SK-N-SH (cell line): ENCODE measurements at places on chromosomes 7 and 10.

DNA sequence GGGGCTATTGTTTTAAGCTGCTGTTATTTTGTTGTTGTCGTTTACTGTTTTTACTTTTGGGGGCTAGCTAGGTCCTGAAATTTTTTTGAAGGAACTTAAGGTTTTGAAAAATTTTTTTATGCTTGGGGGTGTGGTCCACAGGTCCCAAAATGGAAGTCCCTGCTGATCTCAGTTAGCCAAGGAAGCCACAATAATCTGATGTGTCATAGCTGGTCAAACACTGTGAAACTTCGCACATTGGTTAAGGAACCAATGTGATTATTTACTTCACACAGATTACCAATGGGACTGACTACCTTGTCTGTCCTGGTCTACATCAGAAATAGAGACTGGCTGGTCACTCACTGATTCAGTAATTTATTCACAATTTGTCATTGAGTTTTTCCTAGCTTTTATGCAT is 29.5 kb upstream of the HYCC1 start:
- DNase-seq, result no peak

GRCh38 chr7:135792866-135793265 is 44.3 kb upstream of the FAM180A start:
- DNase-seq, result no peak

DNA sequence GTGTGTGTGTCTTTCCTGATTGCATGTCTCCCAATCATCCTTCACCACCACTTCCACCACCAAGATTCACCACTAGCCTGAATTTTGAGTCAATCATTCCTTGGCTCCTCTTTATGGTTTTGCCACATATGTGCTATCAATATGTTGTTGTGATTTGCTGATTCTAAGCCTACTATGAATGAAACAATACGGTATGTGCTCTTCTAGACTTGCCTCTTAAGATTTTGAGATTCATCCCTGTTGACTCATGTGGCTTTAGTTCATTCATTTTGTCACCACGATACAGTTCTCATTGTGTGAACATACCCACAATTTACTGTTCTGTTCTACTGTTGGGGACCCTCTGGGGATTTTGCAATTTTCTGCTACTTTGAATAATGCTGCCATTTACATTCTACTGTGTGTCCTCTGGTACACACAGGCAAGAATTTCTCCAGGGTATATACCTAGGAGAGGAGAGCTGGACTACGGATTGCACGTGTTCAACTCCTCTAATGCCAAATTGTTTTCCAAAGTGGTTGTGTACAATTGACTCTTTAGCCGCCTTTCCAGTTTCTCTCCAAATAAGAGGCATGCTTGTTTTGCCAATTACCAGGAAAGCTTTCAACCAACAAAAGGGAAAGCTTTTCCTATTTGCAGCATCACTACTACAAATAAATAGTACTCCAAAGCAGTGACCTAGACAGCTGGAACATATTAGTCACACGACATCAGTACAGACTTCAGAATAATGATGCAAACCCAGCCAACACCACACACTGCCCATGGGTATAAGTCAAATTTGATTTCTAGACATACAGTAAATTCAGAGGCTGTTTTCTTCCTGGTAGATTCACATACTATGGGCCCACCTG is 30.0 kb downstream of the SGMS1 start:
- peak; percentile 47 for DNase-seq

GRCh38 chr7:219581-220150 is 27.3 kb downstream of the FAM20C start:
- DNase-seq, result no peak

DNA sequence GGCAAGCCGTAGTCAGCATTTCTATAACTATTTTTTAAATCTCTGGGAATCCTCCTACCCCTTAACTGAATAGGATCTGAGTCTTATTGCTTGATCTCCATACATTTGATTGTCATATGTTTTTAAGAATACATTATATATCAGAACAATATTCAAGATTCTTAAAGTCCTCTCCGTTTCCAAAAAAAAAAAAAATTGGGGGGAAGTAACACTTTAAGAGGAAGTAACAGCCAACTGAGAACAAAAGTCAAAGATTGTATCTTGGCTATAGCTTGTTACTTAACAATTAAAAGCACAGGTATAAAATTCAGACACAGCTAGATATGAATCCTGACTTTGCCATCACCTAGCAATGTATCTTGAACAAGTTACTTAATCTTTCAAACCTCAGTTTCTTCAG is 169.9 kb upstream of the ADO start:
- no peak for DNase-seq

DNA sequence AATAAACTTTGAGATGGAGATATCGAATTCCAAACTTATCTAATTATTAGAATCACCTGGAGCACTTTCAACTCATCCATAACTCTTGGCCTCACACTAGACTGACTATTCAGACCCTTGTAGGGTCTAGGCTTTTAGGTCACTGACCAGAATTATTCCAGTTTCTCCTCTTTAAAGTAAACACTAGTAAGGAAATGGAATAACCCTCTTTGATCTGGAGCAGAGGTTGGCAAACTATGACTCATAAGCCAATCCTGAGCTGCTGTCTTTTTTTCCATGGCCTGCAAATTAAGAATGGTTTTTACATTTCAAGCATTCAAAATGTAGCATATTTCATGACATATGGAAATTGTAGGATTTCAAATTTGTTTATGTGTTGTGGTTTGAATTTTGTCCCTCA is 1601.9 kb downstream of the REEP3 start:
- no peak for DNase-seq

- no peak for DNase-seq
Observed at GRCh38 chr10:49212783-49213182, 24.6 kb upstream of the TMEM273 start.

GRCh38 chr7:90755041-90755440 is 158.9 kb downstream of the CDK14 start:
- no peak for DNase-seq

DNA sequence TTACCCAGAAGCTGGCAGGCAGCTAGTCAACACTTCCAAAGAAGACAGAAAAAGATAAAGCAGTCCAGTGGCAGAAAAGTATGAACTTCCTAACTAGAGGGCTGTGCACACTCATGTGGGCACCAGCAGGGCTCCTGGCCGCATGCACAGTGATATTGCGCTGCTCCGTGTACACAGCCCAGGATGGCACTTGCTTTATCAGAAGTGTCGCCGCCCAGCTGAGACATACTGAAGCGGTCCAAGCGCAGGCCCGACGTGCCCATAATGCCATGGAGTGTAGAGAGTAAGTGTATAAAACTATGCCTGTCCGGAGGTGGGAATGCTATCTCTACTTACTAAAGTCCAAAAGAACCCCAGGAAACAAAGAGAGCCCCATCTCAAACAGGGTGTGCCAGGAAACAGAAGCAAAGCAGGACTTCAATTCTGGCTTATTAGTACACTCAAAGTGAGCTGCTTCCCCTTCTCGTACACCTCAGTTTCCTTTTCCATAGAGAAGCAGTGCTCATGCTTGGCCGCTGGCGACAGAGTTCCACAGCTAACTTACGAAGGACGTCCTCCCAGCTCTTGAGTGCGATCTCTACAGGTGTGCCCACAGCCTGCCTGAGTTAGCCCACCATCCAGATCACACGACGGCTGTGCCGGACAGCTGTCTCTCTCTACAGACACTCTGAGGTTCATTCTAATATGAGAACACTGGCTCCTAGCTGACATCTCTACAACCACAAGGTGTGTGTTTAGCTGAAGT is 234.3 kb downstream of the COBL start:
- no peak for DNase-seq

DNA sequence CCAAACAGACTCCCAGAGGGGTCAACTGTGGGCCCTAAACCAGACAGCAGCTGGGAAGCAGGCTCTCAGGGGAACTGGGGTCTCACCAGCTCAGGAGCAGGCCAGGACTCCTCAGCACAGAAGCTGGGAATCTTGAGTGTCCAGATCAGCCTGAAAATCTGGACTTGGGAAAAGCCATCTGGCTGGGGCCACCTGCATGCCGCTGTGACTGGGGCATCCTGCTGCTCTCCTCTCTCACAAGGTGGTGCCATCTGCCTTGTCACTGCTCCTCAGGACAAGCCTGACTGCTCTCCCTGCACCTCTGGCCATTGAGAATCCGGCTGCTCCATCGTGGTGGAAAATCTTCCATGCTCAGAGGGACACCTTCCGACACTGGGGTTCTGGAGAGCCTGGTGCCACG is 141.4 kb downstream of the PLPP4 start:
- no peak for DNase-seq

- no peak for DNase-seq
Observed at GRCh38 chr7:92850516-92850915, 14.1 kb upstream of the CDK6 start.

DNA sequence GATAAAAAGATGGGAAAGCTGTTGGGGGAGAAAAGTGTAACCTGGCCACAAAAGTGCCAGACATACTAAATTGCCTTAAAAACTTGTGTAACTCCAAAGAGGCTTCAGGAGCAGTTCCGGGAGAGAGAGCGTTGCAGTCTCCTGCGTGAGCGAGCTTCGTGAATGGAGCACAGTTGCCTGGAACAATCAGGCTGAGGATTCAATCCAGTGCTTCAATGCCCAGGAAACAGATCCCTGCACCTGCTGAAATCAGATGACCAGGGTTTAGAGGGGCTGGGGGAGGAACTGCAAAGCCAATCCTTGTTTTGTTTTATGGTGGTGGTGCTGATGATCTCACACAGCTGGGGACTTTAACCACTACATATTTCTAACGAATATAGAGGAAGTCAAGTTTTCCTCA is 398.3 kb downstream of the DPP6 start:
- no peak for DNase-seq

- no peak for DNase-seq
Observed at GRCh38 chr7:122188785-122189184, 44.7 kb upstream of the AASS start.

GRCh38 chr7:43038254-43038653 is 74.2 kb upstream of the HECW1 start:
- no peak for DNase-seq

GRCh38 chr7:17677408-17677807 is 262.9 kb downstream of the SNX13 start:
- DNase-seq, result no peak

GRCh38 chr7:16739863-16740622 is 13.5 kb upstream of the TSPAN13 start:
- DNase-seq, result no peak

DNA sequence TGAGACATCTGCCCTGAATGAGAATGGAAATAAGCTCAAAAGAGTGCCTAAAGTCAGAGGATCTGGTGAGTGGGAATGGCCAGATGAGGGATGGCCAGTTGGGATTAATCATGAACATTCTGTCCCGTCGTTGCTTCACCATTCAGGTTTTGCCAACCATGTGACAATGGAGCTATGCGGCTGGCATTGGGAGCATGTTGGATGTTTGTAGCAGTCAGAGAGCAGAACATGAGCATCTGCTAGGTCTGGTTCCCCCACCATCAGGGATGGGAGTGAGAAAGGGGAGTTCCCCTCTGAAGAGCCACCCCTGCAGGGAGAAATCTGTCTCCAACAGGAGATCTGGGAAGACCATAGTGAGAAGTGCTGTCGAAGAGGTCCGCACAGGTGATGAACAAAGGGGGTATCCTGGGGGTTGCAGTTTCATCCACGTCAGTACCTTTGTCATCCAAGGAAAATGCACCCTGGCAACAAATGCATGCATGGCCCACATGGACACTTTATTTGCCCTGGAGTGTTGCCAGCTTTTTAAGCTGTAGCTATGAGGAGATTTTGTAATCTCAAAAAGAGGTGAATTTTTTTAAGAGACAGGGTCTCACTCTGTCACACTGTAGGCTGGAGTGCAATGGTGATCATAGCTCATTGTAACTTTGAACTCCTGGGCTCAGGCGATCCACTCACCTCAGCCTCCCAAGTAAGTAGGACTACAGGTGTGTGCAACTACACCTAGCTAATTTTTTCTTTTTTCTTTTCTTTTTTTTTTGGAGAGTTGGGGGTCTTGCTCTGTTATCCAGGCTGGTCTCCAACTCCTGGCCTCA is 190.2 kb downstream of the CAMK1D start:
- DNase-seq, result no peak

- DNase-seq, result no peak
Observed at GRCh38 chr10:72593963-72594362, 31.9 kb downstream of the MICU1 start.

GRCh38 chr7:65475734-65476319 is 102.2 kb downstream of the ZNF92 start:
- DNase-seq, result no peak

GRCh38 chr10:66321723-66322665 is 603.8 kb upstream of the LRRTM3 start:
- DNase-seq, result no peak

DNA sequence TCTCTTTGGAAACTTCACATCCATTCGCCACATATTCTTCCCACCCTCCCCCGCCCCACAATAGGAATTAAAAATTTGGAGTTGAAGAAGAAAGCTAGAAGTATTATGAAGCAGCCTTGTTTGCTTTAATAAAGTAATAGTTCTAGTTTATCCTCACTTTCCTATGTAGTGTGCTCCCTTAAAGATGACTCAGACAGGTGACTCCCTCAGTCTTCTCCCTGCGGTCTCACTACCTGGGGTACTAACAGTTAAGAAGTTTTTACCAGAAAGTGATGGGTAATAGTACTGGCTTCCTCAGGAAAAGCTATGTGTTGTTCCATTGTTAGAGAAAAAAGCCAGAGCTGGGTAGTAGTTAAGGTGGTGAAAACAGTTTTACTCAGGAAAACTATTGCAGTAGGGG is 58.6 kb downstream of the CCNY start:
- no peak for DNase-seq

- DNase-seq, result no peak
Observed at GRCh38 chr7:88361357-88361756, 54.7 kb upstream of the STEAP4 start.

- DNase-seq, result no peak
Observed at GRCh38 chr10:79165070-79165778, 96.5 kb downstream of the ZMIZ1 start.

DNA sequence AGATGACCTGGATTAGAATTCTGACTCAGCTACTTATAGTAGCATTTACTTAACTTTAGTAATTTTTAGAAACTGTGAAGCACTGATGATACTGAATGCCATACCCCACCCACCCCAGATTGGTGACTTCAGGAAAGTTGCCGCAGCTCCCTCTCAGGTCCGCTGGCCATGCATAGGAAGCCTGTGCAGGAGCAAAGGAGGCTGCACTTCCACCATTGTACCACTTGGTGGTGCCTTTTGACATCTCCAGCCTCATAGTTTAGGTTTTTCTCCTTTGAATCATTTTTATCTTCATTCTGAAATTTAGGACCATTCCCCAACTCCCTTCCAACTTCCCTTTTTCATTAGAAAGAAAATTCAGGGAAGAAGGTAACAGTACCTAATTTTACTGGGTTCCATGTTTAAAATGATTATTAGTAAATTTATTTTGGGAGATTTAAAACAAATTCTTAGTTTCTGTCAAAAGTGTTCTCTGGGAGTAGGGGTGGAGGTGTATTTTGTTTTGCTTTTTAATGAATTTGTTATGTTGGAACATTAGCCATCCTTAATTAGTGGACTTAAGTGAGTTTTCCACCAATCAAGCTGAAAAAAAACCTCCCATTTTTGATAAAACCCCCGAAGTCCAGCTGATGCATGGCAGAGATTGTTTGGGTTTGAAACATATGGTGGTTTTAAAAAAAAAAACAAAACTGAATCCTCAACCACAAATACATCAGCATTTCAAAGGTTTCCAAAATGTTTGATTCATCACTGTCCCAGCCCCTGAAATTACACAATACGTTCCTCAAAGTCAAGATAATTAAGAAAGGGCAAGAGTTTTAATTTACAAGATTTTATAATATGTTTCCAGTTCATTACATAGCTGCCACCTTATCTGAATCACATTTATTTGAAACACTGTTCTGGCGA is 109.6 kb downstream of the WNT2 start:
- DNase-seq, result peak; percentile 66
